Activated CD8-positive, alpha-beta T cell treated with anti-CD3 and anti-CD28 coated beads, Interleukin-2, amount 10 ng/mL, durations not matched to agents 7 days and 5 days (primary cell): ENCODE measurements at places on chromosomes 12 and 14. TPM values are rescaled to one million over a fixed set of nuclear protein-coding genes. Genes with fewer than 3 reads are reported as not detected.

RAD9B gene
- total RNA-seq, result 2.3 TPM

DNA sequence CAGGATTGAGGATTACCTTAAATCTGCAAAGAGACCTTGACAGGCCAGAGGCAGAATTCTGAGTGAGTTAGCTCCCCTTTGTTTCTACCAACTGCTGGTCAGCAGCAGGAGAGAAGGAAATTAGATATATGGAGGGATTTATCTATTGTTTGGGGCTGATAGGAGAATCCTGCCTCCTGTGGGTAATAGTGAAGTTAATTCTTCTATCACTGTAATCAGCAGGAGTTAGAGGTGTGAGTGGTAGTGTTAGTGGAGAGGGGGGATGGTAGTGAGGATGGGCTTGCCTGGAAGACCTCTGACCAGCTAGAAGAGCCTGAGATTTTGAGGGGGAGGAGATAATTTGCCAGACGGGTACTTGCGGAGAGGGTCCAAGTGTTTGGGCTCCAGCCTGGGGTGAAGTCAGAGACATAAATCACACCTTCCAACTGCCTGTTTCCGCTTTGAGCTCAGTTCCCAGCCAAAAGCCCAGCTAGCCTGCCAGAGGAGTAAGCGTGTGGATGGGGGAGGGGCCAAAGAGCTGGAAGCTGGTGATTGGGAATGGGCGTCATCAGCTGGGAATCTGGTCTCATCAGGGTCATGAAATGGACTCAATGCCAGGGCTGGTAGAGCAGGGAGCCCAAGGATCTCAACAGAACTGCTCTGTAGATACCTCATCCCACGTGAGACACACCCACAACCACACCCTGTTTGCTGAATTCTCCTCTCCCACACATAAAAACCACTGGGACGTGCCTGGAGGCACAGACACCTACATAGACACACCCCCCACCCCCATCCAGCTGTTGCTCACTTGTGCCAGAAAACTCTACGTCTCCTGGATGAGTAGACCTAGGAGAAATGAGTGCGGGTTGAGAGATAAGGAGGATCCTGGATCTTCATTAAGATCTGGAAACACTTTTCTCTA is 13.1 kb upstream of the ITGA5 start:
- peak; percentile 58 for DNase-seq
- H3K4me1 ChIP-seq, result peaks cover 47% of the 10 kb centered on the region
- H3K27me3 ChIP-seq, result peaks cover 18% of the 10 kb centered on the region
- H3K36me3 ChIP-seq, result no peaks in the 10 kb centered on the region
- peak overlapping the region; percentile 70 for H3K27ac ChIP-seq
- H3K4me3 ChIP-seq, result peak overlapping the region; percentile 51

- DNase-seq, result no peak
- H3K4me1 ChIP-seq, result no peaks in the 10 kb centered on the region
- no peaks in the 10 kb centered on the region for H3K36me3 ChIP-seq
- H3K4me3 ChIP-seq, result no peak overlapping the region
- H3K27ac ChIP-seq, result no peak overlapping the region
- H3K27me3 ChIP-seq, result peaks cover 12% of the 10 kb centered on the region
Observed at GRCh38 chr12:5780536-5780935, 164.5 kb downstream of the ANO2 start.

DNA sequence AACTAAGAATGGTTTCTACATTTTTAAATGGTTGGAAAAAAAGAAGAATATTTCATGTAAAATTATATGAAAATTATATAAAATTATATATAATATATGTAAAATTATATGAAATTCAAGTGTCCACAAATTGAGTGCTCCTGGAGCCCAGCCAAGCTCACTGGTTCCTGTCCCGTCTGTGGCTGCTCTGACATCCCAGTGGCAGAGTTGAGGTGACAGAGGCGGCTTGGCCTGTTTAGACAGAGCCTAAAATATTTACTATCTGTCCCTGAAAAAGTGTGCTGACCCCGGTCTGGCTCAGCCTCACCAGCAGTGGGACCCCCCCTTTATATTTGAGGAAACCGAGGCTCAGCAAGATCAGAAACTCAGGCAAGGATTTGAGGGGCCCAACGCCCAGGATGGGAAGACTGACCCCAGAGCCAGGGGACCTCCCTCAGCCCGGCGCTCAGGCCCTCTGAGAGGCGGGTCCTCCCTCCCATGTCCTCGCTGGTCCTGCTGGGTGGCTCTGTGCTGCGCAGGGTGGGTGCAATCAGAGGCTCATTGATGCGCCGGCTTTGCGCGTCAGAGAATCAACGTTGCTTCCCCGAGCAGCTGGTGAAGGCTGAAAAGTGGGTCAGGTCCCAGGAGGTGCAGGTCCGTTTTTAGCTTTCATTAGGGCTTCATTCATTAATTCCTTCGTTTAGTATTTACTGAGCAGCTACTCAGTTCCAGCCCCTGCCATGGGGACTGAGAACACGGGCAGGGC is 21.5 kb upstream of the BEGAIN start:
- H3K4me1 ChIP-seq, result no peaks in the 10 kb centered on the region
- H3K27me3 ChIP-seq, result no peaks in the 10 kb centered on the region
- no peak overlapping the region for H3K27ac ChIP-seq

AMN1 gene
- 3.4 TPM for total RNA-seq

GRCh38 chr14:55908106-55908505 is 210.1 kb upstream of the PELI2 start:
- no peak overlapping the region for H3K27ac ChIP-seq
- no peaks in the 10 kb centered on the region for H3K4me1 ChIP-seq
- no peaks in the 10 kb centered on the region for H3K36me3 ChIP-seq
- no peak overlapping the region for H3K4me3 ChIP-seq

ATN1 gene
- total RNA-seq, result 21.6 TPM

GABARAPL1 gene
- 17.0 TPM for total RNA-seq

DNA sequence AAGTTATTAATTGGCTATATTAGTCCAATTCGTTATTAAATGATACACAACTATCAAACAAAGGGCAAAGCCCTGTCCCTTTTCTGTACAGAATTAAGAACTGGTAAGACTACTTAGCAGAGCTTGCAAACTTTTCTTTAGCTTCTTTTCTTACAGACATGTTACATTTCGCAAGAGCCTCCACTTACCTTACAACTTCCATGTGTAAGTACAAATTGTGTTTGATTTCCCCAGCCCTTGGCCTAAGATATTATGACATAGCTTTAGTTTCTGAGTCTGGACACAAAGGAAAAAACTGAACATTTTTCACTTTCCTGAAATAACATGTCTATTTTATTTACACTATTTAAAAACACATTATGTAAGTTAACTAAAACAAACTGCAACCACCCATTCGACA is 1.7 kb downstream of the ATF7 start:
- H3K27me3 ChIP-seq, result no peaks in the 10 kb centered on the region
- DNase-seq, result no peak
- H3K4me3 ChIP-seq, result peak overlapping the region; percentile 98
- H3K36me3 ChIP-seq, result peaks cover 11% of the 10 kb centered on the region
- peaks cover 32% of the 10 kb centered on the region for H3K4me1 ChIP-seq
- no peak overlapping the region for H3K27ac ChIP-seq

DNA sequence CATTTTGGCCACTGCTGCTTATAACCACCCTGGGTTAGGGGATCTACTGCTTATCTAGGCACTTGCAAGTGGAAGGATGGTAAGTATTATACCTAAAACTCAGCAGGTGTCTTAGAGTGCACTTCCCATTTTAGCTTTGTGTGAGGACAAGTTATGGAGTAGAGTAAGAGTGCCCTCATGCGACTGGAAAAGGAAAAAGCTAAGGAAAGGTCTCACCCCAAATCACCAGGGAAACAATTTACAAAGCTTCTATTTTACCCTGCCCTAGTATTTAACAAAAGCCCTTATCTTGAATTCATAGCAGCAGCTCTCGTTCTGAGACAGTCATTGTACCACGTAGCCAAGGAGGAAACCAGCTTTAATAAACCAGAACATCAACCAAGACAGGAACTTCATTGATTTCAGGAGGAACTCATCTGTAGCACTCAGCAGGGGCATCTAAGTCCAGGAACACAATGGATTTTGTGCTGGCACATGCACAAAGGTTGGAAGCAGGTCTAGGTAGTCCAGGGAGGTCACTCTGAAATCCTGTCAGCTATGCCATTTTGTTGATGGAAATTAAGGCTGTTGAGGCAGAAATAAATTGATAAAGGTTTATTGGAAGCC is 2.9 kb downstream of the RDH12 start:
- DNase-seq, result peak; percentile 53
- no peak overlapping the region for H3K4me3 ChIP-seq
- peaks cover 5% of the 10 kb centered on the region for H3K27me3 ChIP-seq
- H3K36me3 ChIP-seq, result no peaks in the 10 kb centered on the region

DNA sequence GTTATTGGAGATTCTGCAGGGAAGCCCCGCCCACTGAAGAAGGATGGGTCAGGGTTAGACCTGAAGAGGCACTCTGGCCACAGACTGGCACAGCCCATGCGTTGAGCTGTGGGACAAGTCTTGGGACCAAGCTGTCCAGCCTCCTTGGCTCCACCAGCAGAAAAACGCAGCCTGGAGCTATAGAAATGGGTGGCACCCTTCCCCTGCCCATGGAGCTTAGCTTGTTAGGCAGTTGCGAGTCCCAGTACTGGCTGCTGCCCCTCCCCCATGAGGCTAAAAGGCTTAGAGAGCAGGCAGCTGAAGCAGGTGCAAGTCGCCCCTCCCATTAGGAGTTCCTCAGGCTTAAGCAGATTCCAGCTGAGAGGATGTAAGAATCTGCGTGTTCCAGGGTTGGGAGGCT is 1124.0 kb upstream of the TMEM132C start:
- peaks cover 4% of the 10 kb centered on the region for H3K27me3 ChIP-seq
- no peak for DNase-seq
- H3K27ac ChIP-seq, result no peak overlapping the region
- H3K4me3 ChIP-seq, result no peak overlapping the region
- H3K36me3 ChIP-seq, result no peaks in the 10 kb centered on the region

ZDHHC22 gene
- total RNA-seq, result not detected

DNA sequence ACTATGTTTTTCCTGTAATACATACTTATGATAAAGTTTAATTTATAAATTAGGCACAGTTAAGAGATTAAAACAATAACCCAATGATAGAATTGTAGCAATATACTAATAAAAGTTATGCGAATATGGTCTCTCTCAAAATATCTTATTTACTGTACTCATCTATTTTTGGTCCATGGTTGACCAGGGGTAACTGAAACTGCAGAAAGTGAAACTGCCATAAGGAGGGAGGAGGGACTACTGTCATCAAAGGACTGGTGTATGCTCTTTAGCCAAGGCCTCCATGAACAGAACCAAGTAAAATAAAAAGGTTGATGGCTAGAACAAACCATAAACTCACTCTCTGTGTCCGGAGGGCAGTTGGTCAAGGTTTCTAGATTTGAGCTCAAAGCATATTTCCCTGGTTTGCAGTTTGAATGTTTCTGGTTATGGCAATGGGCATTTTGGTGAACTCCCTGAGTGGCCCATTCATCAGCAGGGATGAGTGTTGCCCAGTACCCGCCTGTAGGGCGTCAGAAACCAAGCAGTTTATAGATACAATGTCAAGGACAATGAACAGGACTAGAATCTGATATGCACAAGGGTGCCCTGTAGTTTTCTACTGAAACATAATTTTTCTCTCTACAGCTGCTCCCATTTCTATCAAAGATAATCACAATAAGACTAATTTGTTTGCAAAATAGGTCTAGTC is 19.8 kb downstream of the LEMD3 start:
- H3K36me3 ChIP-seq, result peaks cover 76% of the 10 kb centered on the region
- H3K4me3 ChIP-seq, result no peak overlapping the region
- no peak overlapping the region for H3K27ac ChIP-seq
- no peaks in the 10 kb centered on the region for H3K27me3 ChIP-seq

ANGEL1 gene
- total RNA-seq, result 11.5 TPM
